ENCODE measurements at places on chromosomes 12 and 14.

DNA sequence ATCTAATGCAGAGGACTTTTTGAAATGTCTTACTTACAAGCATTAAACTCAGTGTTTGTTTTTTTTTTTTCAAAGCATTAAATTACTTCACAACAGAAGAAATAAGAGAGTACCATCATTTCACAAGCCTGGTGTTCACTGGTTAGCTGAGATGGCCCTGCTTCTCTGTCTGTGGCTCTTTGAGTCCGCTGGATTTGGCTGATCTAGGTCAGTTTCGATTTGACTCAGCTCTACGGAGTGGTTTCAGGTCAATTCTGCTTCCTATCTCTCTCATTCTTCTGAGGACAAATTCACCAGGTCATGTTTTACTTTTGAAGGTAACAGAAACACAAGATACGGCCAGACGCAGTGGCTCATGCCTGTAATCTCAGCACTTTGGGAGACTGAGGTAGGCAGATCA lies 1066.1 kb downstream of the FLRT2 start:
- DNase-seq = no peak

GRCh38 chr14:97946240-97946639 lies 1149.1 kb downstream of the VRK1 start:
- DNase-seq = no peak

DNA sequence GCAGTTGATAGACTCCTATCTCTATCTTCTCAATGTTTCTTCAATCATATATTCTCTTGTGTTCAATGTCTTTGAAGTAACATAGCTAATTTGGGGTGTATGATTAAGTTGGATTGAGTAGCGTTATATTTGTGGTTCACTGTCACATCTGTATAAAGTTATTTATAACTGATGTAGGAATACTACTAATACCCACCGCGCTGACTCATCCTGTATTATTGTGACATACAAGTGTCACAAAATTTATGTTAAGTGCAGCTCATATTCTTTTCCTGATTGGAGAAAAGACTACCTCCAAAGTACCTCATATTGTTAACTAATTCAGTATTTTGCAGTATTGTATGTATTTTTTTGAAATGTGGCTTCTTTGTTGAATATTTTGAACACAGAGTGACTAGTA lies 940.8 kb downstream of the SLC6A15 start:
- no peak for DNase-seq

- DNase-seq = peak; percentile 89
Observed at GRCh38 chr12:121240484-121241101, 30.7 kb downstream of the P2RX4 start.

DNA sequence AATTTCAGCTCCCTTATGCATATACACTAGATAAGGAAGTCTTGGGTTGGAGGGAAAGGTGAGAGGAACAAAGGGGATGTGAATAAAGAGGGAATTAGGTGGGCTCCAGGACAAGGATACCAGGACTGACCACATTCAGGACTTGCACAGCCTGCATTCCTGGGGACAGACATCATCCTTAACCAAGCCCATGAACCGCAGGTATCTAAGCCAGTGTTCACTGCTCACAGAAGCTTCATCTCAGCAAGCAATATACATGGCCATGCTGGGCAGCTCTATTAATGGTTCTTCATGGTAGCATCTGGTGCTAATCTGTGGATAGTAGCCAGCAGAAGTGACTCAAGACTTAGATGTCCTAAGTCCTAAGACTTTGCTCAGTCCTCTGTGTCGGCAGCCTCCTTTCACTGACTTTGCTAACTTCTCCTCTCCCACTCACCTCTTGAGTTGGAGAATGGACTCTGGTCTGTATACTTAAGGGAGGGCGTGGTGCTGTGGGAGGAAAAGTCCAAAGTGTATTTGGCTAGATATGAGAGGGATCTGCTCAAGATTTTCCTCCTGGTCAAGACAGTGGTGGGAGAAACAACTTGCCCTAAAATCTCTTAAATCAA lies 136.1 kb downstream of the ASCL1 start:
- no peak for DNase-seq

GRCh38 chr14:91817566-91818325 lies 49.6 kb downstream of the TC2N start:
- DNase-seq = no peak

DNA sequence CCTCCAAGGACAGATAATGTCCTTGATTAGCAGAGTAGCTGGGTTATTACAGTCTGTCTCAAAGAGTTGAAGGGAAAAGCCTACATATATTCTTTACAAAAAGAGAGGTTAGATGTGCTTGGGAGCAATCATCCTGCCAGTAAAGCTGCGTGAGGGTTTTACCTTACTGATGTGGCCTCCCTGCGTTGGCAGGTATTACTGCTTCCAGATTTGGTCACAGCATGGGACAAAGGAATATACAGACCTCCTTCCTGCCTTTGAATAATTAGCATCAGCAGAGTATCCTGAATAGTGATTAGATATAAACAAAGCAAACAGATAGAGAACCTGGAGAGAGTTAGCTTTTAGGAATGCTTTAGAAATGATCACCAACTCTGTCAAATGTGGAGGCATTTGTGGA lies 69.6 kb downstream of the TMTC2 start:
- DNase-seq = no peak

DNA sequence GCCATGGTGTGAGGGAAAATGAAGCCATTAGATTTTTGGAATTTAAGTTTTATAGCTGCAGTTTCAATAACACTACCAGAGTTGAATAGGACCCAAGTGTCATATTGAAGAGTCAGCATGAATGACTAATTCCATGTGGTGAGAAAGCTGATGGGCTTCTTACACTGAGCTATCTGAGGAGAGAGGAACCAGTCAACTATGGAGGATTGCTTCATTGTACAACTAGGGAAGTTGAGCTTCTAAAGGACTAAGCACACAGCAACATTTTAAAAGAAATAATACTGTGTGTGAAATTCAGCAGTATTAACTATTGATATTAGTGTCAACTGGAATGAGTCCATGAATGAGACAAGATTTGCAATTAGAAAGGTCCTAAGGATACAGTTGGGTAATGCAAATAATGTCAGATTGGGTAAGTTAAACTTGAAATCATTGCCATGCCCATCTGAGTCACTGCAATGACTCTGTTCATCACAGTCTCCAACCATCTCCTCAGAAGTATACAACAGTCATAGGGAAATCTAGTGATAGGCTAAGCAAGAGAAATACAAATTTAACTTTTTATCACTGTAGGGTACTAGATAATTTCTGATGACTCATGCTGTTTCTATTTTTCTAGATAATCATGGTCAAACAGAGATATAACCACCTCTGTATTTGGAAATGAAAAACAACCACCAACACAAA lies 394.2 kb downstream of the FSCB start:
- DNase-seq = no peak

DNA sequence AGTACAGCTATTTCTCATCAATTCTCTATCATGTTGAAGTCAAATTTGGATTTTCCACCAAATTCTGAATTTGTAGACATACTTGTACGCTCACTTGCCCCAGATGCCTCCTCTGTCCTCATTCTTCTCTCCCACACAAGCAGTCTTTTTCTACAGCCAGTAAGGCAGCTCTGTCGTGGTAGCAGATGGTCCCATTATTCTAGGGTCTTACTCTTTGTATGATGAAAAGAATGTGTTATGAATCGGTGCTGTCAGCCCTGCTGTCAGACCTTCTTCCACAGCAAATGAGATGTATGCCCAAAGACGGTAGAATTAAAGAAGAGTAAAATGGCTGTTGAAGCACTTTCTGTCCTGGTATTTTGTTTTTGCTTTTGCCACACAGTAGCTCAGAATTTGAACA lies 17.2 kb upstream of the PAPLN start:
- DNase-seq = no peak

DNA sequence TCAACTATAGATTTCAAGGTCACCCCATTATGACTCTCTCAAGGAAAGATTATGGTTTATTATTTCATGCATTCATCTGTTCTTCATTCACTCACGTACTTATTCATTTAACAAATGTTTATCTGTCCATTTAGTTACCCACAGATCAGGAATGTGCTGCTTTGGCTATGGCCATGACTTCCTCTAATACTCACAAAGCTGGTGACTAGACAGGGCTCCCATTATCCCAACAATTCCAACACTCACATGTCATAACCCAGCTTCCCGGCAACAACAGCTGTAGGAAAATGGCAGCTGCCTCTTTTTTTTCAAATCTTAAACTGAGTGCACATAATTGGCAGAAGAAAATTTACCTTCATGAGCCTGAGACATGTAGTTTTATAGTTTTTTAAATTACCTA lies 190.8 kb upstream of the CCDC196 start:
- DNase-seq = no peak

Measured in activated gamma-delta T cell treated with anti-CD3 and anti-CD28 coated beads, Interleukin-2, amount 50 U/mL, for 16 hours (primary cell).